ENCODE measurements at places on chromosomes 5 and 9.

- DNase-seq = peak; percentile 38
Measured at GRCh38 chr9:127308652-127309434, 44.3 kb downstream of the GARNL3 start.

DNA sequence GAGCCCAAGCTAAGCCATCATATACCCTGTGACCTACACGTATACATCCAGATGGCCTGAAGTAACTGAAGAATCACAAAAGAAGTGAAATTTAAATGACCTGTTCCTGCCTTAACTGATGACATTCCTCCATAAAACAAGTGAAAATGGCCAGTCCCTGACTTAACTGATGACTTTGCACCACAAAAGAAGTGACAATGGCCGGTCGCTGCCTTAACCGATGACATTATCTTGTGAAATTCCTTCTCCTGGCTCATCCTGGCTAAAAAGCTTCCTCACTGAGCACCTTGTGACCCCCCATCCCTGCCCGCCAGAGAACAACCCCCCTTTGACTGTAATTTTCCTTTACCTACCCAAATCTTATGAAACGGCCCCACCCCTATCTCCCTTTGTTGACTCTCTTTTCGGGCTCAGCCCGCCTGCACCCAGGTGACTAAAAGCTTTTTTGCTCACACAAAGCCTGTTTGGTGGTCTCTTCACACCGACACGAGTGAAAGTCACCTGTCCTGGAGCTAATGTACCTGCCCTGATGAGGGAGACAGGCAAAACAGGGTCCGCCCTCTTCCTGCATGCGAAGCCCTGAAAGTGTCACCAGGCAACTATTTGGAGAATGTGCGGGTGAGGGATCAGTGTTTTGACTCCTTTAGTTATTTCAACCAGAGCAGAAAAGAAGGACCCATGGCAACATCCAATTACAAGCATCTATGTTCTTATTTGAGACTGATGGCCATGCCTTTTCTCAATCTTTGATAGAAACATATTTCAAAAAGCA, 266.1 kb downstream of the SMARCA2 start:
- no peak for DNase-seq

- no peak for DNase-seq
Measured at GRCh38 chr5:44266882-44267576, 122.2 kb downstream of the FGF10 start.

- DNase-seq = peak; percentile 76
Measured at GRCh38 chr9:31542384-31543055, 841.9 kb upstream of the ACO1 start.

GRCh38 chr9:75797085-75797580, 93.3 kb upstream of the PCSK5 start:
- no peak for DNase-seq

DNA sequence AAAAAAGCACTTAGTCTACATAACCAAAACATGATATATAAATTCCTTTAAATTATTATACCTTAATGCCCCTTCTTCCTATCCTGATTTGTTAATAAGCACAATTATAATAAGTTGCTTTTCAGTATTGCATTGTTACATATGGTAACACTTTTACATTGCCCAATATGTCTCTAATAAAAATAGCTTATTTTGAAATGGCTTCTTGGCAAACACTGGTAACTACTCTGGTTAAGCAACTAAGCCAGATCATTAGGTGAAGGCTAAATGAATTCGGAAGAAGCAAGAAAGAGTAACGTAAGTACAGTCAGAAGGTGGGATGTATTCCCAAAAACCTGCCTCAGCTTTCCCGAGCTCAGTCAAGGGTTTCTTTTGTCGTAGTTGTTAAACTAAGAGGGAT, 85.3 kb downstream of the TTC39B start:
- no peak for DNase-seq

DNA sequence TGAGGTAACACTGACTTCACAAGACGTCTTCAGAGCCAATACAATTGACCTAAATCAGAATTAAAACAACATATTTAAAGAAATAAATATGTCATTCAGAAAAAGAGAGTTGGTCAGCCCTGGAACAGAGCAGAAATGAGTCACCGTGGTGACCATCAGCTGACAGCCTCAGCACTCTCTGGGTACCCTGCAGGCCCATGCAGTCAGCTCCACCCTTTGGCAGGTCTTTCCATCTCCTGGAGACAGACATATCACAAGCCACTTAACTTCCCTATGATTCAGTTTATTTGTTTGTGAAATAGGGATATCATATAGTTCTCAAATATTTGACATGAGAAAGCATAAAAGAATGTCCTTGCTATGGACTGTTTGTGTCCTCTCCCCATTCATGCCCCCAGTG, 151.6 kb upstream of the MEF2C start:
- DNase-seq = no peak

DNA sequence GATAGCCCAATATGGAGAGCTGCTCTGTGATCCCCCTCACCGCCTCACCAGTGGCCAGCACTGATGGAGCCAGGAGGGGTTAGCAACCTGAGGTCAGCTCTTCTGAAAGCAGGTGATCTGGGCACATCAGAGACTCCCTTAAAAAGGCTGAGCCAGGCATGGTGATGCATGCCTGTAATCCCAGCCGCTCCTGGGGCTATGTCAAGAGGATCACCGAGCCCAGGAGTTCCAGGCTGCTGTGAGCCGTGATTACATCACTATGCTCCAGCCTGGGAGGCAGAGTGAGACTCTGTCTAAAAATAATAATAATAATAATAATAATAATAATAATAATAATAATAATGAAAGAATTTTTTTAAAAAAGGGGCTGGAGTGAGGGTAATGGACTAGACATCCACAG, 66.6 kb upstream of the HRH2 start:
- no peak for DNase-seq

DNA sequence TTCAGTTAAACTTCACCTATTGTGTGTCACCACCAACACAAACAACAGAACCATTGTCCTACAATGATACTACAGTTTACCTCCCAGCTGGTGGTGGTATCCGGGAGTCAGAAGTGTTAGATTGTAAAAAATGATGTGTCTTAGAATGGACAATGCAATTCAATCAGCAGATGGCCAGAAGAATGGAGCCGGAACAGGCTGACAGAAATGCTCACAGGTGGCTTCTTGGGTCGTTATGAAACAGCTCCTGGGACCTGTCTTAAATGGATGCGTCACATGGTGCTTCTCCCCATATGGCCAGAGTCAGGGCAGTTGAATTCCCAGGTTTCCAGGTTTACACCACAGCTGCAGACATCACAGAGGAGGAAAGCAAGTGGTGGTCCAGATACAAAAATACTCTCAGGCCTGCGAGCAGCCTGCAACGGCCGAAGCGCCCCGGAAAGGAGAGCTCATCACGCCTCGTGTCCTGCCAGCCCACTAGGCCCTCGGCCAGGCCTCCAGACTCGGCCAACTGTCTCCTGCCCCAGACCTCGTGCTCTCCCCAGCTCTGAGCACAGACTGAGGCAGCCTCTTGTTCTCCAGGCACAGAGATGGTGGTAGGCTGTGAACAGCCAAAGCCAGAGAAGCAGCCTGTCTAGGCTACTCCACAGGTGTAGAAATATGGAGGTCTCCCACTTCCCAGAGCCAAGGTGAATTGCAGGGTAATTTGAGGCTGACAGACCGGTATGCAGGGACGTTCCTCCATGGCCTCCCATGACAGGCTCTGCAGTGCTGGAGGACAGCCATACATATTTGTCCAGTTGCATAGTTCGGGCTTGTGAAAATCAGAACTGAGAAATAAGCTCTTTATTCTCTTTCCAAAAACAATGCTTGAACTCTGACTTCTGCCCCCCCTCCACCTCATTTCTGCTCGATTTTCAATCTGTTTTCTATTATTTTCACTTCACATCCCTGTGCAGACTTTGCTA, 98.5 kb upstream of the SPATA31C2 start:
- no peak for DNase-seq

DNA sequence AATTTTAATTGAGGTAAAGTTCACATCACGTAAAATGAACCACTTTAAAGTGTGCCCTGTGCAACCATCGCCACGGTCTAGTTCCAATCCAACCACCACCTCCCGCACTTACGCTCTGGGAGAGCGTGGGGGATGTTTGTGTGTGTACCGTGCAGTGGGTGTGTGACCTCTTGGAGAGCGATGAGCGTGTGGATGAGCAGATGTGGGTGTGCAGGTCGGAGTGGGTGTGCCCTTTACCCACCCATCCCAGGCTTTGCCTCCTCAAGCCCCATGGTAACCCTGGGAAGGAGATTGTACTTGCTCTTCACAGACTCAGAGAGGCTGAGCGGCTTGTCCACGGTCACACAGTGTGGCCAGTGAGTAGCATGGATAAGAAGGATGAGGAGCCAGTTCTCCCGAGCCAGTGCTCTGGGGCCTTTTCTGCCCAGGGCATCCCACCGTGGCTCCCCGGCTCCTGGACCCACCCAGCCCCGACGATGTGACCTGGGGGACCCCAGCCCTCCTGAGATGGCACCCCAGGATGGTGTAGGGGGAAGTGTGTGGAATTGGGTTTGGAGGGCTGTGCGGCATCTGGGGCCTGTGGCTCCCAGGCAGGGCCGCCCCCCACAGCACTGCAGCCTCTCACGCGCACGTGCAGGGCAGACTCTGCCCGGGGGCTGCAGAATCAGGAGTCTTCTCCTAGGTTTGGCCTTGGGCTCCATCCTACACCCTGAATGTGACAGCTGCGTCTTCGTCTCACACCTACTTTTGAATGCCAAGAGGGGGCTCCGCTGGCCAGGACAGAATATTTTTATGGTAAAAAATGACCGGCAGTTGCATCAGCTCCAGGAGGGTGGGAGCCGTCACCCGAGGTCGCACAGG, 13.6 kb downstream of the LHX3 start:
- no peak for DNase-seq

DNA sequence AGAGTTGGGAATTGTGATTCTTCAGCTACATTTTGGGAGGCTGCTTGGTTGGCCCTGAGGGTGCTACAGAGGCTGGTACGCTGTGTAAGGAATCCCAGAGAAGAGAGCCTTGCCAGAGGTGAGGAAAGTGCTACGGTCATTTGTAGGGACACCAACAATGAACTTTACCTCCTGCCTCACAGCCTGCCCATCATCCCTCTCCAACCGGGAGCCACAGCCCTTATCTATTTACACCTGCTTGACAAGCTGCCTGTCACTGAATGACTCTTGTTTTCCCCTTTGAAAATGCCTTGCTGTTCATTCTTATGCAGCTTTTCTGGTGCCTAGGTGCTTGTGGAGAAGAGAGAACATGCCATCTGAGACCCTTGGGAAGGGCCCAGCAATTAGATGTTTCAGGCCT, 110.8 kb downstream of the PCSK1 start:
- no peak for DNase-seq

- DNase-seq = no peak
Measured at GRCh38 chr5:151413800-151414199, 33.6 kb upstream of the SLC36A1 start.

DNA sequence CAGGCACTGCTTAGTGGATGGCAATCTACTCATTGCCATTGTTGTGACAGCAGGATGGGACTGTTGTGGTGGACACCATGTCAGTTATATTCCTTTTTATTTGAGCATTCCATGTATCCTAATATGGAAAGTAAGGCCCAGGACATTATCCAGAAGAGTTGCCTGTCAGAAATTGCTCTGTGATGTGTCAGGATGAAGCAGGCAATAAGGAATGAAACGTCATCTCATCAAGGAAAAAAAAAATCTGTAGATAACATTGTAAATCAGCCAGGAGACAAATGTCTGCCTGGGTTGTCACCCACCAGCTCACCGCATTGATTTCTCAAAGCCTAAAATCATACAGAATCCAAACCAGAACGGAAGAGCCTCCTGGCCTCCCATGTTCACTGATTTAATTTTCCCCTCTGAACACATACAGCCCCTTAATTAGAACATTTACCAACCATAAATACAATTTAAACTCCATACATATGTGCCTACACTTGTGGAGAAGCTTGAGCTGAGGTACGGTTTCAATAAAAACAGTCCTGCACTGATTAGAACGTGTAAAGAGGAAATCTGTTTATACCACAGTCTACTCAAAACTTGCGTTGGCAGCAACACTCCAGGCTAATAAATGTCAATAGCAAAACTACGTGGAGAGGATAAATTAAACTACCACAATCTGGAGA, 73.9 kb downstream of the FOXD1 start:
- DNase-seq = no peak

DNA sequence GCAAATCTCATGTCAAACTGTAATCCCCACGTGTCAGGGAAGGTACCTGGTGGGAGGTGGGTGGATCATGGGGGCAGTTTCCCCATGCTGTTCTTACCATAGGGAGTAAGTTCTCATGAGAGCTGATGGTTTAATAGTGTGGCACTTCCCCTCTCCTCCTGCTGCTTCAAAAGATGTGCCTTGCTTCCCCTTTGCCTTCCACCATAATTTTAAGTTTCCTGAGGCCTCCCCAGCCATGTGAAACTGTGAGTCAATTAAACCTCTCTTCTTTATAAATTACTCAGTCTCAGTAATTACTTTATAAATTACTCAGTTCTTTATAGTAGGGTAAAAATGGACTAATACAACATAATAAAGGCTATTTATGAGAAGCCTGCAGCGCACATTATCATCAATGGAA, 7.1 kb upstream of the CNTRL start:
- DNase-seq = peak; percentile 47
